ENCODE measurements at places on chromosomes 7 and 10.

GRCh38 chr7:47087866-47088265 lies 494.0 kb downstream of the TNS3 start:
- peak; percentile 28 for DNase-seq

GRCh38 chr7:12812111-12812510 lies 124.7 kb downstream of the ARL4A start:
- DNase-seq: no peak

GRCh38 chr10:124245806-124246440 lies 152.5 kb upstream of the CHST15 start:
- DNase-seq: no peak

DNA sequence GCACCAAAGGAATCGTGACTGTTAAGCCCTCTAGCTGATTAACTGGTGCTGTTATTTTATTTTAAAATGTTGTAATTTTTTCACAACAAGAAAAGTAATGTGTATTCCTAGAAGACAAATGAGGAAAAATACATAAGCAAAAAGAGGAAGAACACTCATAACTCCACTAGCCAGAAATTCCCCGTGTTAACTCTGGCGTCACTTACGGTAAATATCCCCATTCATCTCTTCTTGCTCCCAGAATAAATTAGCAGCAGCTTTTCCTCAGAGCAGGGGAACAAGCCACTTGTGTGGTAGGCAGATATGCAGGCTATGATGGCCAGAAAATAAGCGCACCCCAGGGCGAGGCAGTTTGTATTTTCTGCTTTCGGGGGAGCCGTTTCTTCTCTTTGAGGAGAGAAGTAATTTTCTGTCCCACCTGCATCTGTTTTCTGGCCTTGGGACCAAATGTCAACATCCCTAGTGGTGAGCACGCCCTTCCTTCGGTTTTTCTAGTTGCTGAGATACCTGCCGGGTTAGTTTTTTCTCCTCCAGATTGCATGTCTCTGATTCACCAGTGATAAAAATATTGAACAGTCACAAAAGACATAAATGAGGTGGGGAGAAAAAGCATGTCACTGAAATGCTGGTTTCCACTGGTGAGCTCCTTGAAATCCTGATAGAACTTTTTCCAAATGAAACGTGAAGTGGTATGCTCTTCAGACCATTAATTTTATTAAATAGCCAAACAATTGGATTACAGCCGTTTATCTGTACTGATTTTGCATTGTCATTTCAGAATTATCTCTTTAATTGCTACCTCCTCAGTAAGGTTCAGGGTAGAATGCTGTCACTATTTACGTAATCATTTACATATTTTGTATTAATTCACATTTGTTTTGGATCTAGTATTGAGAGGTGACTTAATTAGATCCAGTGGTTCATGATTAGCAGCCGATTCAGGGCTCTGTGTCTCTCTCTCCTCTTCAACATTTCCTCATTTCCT lies 268.1 kb downstream of the CAMK1D start:
- peak; percentile 17 for DNase-seq

DNA sequence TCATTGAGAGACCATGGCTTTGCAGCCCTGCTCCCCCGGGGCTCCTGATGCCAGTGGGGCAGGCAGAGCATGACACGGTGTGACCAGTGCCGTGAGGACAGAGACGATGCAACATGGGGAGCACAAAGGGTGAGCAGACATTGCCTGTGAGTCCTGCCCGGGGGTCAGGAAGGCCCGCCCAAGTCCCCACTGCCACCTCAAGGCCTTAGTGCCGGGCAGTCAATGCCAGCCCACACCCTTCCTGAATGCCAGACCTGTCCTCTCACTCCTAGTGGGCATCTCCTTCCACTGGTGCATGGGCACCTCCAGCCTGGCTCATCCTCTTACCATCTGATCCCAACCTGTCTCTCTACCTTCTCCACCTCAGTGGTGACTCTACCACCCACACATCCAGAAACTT lies 157.9 kb upstream of the ZMIZ1 start:
- DNase-seq: no peak

GRCh38 chr7:111108496-111108895 lies 17.6 kb downstream of the LRRN3 start:
- peak; percentile 24 for DNase-seq

DNA sequence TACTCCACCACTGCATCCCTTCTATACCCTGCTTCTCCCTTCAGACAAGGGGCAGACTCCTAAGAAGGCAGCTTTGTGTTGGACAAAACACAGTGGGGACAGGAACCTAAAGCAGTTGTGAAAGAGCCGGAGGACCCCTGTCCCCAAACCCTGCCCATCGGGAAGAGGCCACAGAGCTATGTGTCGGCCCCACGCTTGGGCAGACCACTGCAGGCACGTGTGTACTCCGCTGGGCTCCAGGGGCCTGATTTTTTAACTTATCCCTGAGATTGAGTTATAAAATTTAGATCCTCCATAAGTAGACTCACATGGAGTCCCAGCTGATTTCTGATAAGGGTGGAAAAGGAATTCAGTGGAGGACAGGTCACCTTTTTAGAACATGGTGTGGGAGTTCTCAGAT lies 310.5 kb downstream of the ADARB2 start:
- DNase-seq: no peak

- no peak for DNase-seq
Measured at GRCh38 chr10:103653581-103654037, 160.1 kb downstream of the NEURL1 start.

GRCh38 chr10:10788761-10789160 lies 228.9 kb upstream of the CELF2 start:
- no peak for DNase-seq

DNA sequence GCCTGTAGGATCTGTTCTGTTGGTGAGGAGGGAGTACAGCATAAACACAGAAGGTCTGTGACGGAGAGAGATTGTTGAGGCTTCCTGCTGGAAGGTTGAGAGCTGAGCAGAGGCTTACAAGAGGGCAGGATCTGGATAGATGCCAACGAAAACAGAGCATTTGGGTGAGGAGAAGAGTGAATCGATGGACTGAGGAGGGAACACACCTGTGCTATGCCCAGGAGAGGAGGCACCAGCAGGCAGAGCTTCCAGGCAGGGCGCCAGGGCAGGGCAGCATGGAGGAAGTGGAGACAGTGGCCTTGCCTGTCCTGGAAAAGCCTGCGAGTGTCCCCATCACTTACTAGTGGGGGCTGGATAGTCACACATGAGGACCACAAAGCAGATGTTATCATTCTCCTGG lies 282.9 kb downstream of the PAXIP1 start:
- DNase-seq: no peak

DNA sequence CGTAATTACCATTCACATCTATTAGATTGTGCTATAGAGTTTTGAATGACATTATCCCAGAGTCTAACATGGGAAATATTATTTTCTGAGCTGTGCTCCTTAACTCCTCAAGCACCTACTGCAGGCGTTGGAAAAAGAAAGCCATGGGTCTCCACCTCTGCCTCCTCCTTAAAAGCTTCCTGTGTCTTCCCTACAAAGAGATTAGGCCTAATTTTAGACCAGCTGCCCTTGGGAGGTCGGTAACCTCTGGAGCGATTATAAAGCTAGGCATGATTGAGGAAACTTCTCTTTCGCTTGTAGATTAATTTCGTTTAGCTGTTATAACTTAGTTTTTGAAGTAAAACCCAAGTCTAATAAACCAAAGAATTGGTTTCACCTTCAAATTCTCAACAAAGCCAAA lies 75.2 kb downstream of the PLXDC2 start:
- DNase-seq: no peak

GRCh38 chr10:22727112-22727511 lies 12.7 kb upstream of the PIP4K2A start:
- DNase-seq: no peak

DNA sequence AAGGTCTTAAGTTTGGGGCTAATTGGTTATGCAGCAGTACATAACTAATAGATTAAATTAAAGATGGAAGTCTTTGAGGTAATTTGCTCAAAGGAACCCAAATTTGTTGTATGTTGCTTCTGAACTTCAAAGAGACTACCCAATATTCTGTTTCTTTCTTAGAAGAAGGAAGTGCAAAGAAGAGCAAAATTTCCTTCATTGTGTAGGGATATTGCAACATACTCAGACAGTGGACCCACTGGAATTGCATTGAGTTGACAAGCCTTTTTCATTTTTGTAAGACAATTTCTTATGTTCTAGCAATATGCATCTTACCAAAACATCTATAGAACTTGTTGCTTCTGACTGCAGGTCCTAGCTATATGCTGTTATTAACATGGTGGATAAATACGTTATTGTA lies 527.8 kb downstream of the SH2D4B start:
- DNase-seq: no peak

- DNase-seq: no peak
Measured at GRCh38 chr10:119689016-119689580, 36.8 kb upstream of the INPP5F start.

DNA sequence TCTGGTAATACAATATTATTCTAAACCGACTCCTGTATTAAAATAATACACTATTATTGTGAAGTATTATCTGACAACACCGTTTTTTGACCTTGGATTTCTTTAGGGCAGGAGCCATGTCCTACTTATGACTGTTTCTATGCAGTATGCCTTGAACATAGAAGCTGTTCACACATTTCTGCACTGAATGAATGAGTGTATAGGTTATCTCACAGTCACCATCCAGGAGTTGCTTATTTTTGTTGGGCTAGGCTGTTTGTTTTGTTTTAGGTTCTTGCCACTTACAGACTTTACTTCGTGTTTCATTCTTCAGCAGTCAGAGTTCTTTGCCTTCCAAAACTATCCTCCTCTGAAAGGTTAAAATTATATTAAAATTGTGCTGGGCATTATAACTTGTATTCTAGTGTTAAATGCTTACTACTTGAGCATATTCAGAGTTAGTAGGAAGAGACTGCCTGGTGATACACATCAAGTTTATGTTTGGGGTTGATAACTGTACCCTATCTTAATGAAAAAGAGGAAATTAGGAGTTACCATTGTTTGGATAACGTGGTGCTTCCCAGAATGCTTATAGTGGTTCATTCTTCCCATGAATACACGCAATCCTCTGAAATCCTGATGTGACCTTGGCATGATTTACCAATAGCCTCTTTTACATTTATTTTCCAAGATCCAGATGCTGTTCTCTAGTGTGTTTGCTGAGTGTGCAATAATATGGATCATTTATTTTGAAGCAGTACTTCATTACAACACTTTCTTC lies 1.7 kb downstream of the RALA start:
- DNase-seq: peak; percentile 69

GRCh38 chr10:6044751-6045313 lies 17.3 kb downstream of the IL2RA start:
- DNase-seq: no peak

- no peak for DNase-seq
Measured at GRCh38 chr7:12431886-12432556, 28.4 kb upstream of the VWDE start.

GRCh38 chr7:47739301-47739875 lies 157.5 kb upstream of the TNS3 start:
- DNase-seq: no peak

DNA sequence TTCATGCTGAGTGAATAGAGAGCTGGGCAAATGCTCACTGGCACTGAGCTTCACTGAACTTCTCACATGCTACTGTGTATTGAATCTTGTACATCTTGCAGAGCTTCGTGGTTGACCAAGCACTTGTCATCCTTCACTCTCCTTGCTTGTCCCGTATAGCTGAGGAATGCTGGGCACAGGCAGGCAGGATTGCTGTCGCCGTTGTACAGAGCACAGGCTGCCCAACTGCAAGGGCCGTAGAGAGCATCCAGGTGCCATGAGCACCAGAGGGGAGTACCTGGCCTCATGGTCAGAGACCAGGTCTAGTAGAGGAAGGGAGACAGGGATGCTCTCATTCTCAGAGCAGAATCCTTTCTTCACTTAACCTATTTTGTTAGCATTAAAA lies 99.8 kb upstream of the RET start:
- DNase-seq: no peak

GRCh38 chr10:33655165-33655815 lies 320.8 kb upstream of the NRP1 start:
- no peak for DNase-seq

DNA sequence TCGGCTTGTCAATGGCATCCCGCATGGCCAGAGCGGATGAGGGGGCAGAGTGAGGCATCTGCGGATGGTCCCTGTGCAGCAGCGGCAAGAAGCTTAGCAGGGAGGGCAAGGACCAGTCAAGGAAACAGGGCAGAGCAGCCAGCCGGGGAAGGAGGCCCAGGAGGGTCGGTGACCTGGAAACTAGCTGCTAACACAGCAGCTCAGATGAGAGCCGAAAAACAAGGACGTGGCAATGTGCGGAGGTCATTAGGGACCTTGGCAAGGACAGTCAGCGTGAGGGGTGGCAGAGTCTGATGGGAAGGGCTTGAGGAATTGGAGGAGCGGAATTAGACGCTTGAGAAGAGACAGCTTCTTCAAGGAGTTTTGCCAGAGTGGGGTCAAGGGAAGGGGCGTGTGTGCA lies 20.1 kb upstream of the SH2B2 start:
- no peak for DNase-seq

DNA sequence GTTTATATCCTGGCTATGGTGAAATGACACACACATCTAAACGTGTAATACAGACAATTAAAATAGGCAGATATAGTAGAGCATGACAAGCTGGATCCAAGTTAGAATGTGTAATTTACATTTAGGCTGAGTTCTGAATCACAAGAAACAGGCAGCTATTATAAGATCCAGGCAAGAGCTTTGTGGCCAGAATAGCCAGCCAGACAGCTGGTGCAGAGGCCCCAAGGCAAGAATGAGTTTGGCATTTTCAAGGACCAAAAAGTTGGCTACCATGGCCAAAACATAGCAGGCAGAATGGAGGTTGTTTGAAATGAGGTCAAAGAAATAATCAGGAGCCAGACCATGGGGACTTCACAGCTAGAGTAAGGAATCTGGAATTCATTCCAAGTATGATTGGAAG lies 281.7 kb downstream of the MTERF1 start:
- DNase-seq: no peak
